ENCODE measurements at places on chromosomes 12 and 14.
A peak's percentile ranks its signal among the peaks of the same experiment; 100 is the strongest.

- peak; percentile 70 for DNase-seq
Observed at GRCh38 chr12:98532687-98533304, 17.4 kb downstream of the TMPO start.

GRCh38 chr12:57063991-57064685, 14.2 kb upstream of the MYO1A start:
- no peak for DNase-seq

- DNase-seq = no peak
Observed at GRCh38 chr14:44010595-44010994, 496.5 kb downstream of the FSCB start.

DNA sequence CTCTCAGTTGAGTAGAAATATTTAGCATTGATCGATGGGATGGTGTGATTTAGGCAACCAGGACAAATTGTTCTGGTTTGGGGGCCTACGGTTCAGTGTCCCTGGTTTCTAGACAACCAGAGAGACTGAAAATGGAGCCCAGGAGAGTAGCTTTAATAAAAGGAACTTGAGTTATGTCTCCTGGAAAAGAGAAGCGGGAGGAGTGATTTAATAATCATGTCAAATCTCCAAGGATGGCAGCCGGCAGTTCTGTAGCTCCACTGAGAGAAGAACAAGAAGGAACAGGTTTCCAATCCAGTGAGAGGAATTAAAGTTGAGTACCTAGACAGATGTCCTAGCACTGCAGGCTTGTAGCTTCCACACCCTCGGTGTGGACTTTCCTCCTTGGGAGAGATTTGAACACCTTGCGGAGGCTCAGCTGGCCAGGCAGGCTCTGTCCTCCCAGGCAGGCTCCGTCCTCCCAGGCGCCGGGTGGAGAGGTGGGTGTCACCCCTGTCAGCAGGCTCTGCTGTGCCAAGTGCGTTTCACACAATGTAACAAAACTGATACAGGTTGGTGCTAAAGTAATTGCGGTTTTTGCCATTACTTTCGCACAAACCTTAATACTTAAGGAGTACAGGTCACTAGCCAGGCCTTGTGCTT, 45.9 kb downstream of the SLC6A12 start:
- no peak for DNase-seq

DNA sequence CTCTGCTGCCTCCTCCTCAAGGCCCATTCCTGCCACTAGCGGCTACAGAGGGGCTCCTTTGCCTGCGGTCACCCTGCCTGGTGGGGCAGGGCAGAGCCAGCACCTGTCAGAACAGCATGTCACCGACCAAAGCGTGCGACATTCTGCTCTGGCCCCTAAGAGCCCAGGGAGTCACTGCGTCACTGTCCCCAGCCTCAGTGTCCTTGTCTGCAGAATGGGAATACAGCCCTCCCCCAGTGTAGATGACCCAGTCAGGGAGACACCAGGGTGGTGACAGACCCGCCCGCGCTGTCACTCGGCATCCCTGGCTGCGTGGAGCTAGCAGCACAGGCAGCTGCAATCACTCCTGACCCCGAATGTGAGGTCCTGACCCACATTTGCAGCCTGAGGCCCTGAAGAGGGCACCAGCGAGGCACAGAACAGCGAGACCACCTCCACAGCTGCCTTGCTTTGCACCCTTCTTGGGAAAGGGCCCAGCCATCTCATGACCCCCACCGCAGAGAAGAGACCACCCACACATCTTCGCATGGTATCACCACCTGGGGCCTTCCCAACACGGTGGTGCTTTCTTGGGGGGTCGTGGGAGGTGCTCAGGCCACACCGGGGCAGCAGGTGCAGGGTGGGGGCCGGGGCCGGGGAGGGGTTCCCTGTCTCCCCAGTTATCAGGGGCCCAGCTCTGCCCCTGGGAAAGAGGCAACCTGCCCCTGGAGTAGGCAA, 2.5 kb downstream of the AHNAK2 start:
- DNase-seq = no peak

GRCh38 chr12:12797794-12798152, 12.3 kb downstream of the APOLD1 start:
- DNase-seq = no peak

- DNase-seq = no peak
Observed at GRCh38 chr12:120483621-120484020, 12.3 kb upstream of the DYNLL1 start.

DNA sequence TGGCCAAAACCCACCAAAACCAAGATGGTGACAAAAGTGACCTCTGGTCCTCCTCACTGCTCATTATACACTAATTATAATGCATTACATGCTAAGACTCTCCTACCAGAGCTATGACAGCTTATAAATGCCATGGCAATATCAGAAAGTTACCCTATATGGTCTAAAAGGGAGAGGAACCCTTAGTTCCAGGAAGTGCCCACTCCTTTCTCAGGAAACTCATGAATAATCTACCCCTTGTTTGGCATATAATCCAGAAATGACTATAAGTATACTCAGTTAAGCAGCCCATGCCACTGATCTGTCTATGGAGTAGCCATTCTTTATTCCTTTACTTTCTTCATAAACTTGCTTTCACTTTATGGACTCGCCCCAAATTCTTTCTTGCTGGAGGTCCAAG, 43.0 kb upstream of the FUT8 start:
- DNase-seq = no peak

GRCh38 chr14:68734231-68734732, 58.6 kb downstream of the ZFP36L1 start:
- no peak for DNase-seq

GRCh38 chr14:23896609-23897153, 56.9 kb upstream of the DHRS4 start:
- no peak for DNase-seq

DNA sequence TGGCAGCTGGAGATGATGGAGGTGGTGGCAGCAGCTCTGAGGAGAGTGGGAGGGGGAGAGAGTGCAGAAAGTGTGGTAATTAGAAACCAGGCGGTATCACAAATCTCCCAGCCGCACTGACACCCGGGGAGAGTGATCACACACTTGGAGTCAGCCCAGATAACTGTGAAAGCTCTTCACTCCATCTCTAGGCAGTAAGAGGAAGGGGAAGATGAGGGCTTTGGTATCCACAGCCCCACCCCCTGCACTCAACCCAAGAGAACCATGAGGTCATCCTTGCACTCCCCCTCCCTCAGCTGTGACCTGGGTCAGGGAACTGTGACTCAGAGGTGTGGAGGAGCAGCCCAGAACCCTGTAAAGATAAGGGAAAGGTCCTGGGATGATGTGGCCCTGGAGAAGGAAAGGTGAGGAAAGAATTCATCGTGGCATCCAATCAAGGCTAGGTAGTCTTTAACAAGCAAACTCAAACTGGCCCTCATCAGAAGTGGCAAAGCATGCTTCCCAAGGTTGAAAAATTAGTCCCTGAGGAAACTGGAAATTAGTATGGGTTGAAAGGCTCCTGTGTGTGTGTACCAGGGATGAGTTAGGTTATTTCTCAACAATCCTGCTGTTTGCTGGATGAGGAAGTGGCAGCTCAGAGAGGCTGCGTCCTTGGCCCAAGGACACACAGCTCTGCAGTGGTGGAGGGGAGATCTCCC, 111.0 kb upstream of the LHX5 start:
- DNase-seq = no peak

DNA sequence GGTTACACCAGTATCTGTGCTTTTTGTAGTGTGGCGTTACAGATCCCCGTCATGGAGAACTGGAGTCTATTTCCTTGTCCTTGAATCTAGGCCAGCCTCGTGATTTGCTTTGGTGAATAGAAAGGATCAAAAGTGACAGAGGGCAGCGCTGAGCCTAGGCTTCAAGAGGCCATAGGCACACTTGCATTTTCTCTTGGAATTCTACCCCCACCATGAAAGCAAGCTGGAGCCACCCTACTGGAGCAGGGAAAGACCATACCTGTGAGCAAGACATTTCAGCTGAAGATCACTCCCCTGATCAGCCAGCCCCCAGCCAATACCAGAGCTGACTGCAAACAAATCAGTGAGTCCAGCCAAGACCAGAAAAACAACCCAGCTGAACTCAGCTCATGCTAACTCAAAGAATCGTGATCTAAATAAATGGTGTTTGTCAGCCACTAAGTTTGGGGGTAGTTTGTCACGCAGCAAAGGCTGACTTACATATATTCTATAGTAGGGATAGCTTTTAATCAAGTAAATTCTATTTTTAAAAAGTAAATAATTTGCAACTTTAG, 521.9 kb upstream of the TBX3 start:
- DNase-seq = no peak

DNA sequence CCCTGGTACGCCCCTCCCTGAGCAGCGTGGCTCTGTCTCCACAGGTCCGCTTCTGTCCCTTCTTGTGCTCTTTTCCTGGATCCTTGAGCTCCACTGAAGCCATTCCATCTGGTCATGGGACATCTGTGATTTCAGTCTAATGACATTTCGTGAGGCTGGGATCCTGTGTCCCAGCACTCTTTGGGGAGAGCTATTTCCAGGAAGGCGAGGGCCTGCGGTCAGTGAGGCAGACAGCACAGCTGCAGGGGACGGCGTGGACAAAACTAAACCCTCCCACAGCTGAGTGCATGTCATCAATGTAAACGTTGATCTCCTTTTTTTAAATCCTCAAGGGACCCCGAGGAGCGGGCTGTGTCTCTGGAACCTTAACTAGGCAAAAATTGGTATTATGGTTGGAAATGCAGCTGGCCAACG, 127.7 kb downstream of the DACT1 start:
- no peak for DNase-seq

DNA sequence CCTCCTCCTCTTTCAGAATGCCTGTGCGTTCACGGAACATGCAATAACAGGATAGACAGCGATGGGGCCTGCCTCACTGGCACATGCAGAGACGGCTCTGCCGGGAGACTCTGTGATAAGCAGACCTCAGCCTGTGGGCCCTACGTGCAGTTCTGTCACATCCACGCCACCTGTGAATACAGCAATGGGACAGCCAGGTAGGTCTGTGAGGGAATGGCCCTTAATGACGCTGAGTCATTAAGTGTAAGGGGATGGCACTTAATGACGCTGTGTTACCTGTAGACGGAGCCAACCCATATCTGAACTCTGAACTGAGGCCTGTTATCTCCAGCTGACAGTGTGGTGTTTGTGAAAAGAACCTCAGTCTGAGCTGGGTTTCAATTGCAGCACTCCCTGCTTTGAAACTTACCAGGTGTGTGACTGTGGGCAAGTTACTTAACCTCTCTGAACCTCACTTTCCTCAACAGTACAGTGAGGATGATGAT, 86.9 kb downstream of the STAB2 start:
- no peak for DNase-seq

- DNase-seq = no peak
Observed at GRCh38 chr14:98548071-98548686, 723.8 kb downstream of the BCL11B start.

DNA sequence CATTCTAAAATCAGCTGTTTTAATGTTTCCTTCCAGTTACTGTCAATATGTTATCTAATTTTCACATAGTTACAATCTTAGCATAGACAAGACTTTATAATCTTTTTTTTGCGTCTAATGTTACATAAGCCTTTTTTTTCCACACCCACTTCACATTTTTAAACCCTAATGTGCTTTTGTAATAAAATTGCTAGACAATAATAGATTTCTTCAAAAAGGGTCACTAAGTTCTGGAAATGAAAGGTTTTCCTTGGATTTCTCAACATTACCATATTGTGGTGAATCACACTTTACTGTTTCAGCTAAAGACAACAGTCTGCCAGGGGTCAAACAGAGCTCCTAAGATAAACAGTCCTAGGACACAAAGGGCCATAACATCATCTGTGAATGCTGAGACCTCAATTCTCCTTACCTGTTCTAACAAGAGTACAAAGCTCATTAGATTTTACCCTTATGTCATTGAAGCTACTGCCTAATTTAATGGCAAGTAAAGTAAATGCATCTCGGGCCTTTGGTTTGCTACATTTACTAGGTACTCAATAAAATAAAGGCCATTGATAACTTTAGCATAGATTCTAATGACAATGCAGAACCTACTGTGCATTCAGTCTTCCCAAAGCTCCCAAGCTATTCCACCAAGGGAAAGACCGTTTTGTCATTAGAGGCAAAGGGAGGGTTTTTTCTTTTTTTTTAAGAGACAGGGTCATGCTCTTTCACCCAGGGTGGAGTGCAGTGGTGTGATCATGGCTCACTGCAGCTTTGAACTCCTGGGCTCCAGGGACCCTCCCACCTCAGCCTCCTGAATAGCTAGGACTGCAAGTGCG, 111.2 kb upstream of the SLC38A2 start:
- DNase-seq = peak; percentile 73

- no peak for DNase-seq
Observed at GRCh38 chr12:132105467-132105866, 38.7 kb downstream of the DDX51 start.

DNA sequence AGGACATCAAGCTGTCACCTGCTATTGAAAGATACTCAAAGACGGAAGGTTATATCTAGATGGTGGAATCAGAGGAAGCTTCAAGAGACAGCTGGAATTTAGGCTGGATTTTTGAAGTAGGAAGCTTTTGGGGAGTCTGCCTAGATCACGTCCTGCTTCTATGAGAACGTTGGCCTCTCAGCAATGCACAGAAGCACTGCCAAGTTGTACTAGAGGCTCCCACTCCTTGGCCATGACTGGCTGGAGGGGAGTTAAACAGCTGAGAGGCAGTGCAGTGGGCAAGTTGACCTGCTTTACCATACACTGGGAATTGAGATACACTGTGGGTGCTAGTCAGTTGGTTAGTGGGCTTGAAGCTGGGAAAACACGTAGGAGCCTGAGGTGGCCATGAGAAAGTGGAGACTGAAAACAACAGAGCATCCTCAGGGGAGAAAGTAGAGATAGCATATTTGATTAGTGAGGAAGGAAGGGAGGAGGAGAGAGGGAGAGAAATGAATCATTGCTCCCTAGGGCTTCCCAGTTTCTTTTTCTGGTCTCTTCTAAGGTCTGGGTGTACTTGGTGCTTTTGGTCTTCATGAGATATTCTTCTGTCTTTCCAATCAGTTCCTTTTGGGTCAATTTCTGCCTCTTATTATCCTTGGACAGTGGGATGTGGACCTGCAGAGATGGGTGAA, 110.8 kb downstream of the EMP1 start:
- no peak for DNase-seq

- DNase-seq = no peak
Observed at GRCh38 chr14:102829016-102829548, 51.8 kb downstream of the TRAF3 start.

DNA sequence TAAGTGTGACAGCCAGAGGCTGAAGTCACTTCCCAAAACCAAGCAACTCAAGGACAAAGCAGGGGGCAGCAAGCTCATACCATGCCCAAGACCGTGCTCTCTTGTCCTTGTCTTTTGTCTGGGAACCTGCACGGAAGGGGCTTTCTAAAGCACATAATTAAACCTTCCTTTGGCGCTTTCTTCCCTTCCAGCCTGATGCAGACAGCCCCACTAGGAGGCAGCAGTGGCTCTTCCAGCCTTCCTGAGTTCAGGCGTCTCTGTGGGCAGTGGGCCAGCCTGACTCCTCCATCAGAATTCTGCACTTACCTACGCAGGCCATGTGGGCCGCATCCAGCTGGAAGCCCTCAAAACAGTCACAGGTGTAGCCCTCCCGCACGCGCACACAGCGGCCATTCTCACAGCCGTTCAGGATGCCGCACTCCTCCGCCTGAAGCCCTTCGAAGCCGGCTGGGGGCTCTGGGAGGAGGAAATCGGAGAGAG, 7.6 kb downstream of the ISCA2 start:
- DNase-seq = peak; percentile 63

DNA sequence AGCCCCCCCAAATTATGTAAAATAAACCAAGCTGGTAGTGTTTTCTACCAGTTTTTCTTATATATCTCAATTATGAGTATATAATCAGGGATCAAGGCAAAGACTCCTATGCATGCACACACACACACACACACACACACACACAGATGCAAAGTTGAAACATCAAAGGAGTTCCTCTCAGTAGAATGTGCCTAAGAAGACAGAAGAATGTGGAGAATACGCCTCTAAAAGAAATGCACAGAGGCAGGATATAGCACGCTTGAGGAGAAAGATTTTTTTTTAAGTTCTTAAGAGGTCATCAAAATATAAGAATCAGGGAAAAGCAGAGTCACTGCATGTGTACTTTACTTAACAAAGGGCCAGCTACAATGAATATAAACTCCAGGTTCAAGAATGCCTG, 138.2 kb upstream of the CLEC14A start:
- no peak for DNase-seq
